ENCODE measurements at places on chromosomes 6 and 20.

DNA sequence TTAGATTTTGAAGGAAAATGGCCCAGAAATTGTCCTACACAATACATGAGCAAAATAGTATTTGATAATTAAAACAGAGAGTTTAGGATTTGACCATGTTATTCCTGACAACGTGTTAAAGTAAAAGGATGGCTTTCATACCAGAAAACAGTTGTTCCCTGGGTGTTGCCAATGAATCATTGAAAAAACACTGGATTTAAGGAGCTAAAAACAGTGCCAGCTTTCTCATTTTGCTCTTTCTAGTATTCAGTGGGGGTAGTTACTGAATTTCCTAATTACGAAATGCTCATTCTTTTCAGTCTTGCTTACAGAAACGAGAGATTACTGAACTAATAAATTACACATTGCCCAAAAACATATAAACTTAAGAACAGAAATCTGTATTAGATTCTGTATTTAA, 26.6 kb upstream of the SNAP91 start:
- no peak for DNase-seq

DNA sequence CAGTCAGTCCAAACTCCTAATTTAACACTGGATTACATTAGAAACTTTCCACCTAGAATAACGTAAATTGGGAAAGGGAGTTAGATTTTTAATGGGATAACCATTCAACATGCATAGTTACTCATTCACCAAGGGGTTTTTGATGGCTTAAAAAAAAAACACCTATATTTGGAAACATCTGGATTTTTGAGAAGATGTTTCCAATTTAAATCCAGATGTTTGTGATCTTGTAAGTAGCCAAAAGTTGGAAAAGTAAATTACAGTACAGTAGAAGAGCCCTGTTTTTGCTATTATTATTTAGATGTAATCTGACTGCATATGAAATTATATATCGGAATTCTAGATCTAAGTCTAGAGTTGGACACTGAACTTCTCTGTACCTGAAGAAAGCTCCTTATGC, 478.2 kb downstream of the CD83 start:
- no peak for DNase-seq

DNA sequence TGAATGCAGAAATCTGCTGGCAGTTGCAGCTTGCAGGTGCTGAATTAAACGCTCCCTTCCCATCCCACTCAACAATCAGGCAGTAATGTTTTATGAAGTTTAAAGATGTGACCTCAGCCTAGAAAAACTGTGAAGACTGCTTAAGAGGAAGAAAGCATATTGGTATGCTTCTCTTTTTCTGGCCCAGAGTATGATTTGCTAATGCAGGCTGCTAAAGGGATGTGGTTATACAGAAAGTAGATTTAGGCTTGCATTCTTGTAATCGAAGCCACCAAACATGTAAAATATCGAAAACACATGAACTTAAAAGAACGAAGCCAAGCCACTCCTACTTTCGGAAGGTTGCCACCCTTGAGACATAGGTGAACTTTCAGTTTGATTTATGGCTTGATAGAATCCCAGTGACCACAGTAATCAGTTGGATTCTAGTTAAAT, 40.7 kb downstream of the MAP3K5 start:
- DNase-seq, result no peak

- DNase-seq, result no peak
Measured at GRCh38 chr6:30548375-30548774, 7.9 kb downstream of the GNL1 start.

DNA sequence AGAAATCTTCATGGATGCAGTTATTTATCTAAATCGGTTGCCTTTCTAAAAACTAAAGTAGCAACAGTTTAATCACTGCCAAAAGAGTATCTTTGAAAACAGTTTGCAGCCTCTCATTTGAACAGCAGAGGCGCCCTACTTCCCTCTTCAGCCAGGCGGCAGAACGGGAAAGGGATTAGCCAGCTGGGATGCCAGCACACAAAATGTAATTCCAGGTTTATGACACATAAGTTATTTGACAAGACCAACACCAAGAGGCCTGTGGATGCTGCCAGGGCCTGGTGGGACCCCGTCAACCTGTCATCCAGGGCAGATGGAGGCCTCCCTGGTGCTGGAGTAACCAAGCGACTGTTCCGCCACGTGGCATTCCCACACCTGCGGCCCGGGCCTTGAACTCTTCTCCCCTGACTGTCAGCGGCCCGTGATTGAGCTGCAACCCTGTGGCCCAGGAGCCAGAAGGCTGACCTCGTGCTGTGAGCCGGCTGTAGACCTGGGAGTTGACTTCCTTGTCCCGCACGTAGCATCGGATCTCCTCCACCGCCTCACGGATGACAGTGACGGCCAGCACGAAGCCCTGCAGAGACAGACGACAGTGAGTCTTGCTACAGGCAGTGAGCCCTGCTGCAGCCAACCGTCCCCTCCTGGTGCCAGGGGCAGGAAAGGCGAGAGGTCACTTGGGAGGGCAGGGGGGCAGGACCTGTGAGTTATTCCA, 55.5 kb downstream of the ATP9A start:
- no peak for DNase-seq

DNA sequence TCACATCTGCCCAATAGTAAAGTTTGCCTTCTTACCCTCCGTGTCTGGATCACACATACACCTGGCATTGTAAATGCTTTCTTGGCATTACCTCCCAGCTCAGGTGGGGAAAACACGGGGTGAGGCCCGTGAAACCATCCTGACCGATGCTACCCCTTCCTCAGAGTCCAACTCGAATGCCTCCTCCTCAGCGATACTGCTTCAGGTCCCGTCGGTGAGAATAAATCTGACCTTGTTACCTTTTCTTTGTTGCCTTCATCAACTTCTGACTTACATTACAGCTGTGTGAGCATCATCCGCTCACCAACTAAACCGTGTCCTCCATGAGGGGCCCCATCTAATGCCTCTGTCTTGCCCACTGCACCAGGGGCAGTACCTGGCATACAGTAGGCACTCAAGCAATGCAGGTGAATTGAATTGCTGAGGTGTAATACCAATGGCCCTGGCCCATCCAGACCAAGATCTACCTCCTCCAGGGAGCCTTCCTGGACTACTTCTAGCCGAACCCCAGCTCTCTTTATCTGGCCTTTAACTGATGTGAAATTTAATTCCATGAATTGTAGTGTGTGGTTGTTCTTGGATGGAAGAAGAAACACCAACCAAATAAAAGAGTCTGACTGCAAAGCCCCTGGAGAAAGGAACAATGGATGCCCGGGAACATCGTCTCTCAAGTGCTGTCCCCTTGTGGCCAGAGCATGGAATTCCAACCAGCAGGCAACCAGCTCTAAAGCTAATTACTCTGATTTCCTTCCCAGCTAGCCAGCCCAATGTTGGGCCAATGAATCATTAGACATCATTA, 141.5 kb downstream of the ANKRD60 start:
- DNase-seq, result peak; percentile 47

DNA sequence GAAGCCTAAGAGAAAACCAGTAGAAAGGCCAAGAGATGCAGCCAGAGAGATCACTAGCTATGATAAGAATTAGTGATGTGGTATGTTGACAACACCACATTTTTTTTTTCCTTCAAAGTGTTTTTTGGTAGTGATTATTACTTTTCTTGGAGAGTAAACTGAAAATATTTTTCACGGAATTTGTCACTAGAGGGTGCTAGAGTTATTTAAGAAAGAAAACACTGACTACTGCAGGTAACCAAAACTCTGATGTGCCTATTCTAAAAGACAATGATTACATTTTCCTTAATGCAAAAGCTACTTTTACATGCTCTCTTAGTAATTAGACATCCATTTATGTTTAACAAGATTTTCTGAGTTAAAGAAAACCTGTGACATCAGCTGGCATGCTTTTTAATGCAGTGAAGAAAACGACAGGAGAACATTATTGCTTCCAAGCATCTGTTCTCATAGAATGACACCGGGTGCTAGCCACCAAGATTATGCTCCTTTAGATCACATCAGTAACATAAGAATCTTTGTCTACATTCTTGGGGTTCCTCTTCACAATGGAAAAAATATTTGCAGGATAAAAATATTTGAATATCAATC, 28.8 kb downstream of the RWDD2A start:
- no peak for DNase-seq

DNA sequence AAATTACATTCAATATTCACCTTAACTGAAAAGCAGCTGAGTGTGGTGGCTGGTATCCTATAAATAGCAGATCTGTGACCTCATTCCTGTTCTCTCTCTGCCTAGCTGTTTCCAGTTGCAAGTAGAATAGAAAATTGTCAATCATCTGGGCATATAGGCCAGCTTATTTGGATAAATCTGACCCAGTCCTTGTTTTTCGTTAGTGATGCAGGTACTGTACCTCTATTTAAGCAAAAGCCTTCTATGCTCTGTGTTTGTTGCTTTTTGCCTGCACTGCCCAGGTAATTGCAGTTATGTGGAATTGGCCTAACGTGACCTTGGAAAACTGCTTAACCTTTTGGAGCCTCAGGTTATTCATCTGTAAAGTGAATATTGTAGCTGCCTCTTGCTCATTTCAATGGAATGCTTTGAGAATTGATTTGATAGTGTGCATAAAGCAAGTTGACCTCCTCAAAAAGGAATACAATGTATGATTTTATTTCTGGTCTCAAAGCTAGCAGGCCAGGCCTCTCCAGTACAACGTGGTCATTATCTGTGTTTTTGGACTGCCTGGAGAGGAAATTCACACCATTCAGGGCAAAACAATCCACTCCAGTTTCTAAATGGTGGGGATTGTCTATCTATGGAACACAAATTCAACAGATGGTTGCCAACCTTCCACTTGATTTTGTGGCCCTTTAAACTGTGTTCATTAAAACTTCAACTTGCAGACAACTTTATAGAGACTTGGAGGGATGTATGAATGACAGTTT, 508.7 kb upstream of the CITED2 start:
- no peak for DNase-seq

- DNase-seq, result no peak
Measured at GRCh38 chr20:3313683-3314065, 74.7 kb upstream of the SLC4A11 start.

DNA sequence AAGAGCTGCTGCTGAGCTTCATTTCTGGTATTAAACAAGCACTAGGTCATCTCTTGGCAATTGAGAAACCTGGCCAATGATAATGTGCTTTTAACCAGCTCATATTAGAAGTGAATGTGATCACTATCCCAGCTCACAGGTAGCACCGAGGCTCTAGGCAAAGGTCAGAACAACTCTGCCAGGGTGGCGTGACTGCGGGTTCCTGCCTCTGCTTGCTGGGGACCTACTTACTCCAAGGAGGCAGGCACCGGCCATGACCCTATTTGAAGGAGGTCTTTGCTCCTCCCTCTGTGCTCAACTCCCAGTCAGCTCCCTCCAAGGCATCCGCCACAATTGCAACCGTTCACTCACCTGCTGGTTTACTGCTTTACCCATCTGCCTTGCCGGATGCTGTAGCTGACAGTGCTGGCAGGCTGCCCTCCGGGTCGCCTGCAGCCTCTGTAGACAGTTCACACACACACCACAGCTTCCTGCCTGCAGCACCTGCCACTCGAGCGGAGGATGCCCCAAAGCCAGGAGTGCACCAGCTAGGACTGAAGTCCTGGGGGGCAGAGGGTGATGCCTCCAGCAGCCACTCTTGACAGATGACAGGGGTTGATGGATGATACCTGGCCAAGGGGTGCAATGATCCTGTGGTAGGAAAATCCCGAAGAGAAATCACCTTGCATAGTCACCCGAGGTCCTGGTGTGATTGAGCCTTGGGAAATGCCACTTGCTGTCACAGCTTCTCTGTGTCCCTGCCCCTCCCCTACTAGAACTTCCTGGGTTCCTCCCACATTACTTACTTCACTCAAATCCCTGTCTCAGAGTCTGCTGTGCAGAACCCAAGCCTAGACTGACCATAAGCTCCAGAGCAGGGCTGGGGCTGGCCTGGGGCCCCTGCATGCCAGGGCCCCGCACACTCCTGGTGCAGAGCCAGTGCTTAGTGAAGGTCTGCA, 8.8 kb upstream of the VSX1 start:
- no peak for DNase-seq

DNA sequence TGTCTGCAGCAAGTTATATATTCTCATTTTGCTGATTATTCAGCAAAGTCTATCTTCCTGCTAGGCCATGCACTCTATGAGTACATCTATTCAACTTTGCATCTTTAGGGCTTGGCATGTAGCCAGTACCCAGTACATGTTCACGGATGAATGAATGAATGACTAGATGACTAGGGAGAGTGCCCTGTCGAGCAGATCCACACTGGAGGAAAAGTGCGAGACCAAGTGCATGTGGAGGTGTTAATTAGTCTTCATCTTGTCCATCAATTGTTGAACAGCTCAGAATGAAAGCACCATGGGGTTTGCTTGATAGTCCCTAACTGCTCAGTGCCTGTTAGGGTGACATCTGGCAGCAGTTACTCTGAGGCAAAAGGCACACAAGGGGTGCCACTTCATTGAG, 30.4 kb downstream of the TM9SF4 start:
- no peak for DNase-seq

DNA sequence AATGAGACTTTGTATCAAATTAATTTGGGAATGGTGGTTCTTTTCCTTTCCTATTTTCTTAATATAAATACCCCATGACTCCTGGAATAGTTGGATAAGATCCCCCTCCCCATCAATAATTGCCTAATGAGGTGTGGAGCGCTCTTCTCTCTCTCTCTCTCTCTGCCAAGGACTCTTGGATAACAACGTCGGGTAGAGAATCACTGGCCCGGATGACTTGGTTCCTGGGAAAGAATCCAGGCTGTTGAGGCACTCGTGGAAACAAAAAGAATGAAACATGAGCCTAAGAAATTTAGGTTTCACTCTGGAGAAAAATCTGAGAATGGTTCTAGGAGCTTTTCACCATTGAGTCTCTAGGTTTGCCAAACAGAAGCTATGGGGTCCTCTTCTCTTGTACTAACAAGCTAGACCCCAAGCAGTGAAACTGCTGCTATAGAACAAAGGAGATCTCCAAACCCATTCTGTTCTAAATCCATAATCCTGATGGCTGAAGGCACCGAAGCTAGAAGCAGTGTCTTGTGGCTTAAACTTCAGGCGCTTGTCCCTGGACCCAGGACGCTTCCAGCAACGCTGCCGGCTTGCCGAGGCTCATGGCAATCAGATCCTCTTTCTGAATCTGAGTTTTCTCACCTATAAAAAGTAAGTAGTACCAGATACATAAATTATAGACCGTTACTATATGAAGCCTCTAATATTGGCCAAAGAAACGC, 241.6 kb upstream of the BTBD3 start:
- DNase-seq, result no peak

- no peak for DNase-seq
Measured at GRCh38 chr6:12577124-12577850, 139.3 kb upstream of the PHACTR1 start.

GRCh38 chr6:10402648-10403311, 12.1 kb downstream of the TFAP2A start:
- DNase-seq, result no peak

GRCh38 chr6:112400282-112400681, 53.2 kb downstream of the RFPL4B start:
- DNase-seq, result no peak

- peak; percentile 41 for DNase-seq
Measured at GRCh38 chr20:62925420-62926228, 681 bp downstream of the DIDO1 start.

Data from heart left ventricle (tissue), 16 donors.